HT-29 (cell line): ENCODE measurements at places on chromosomes 6 and 20. TPM values are rescaled to one million over a fixed set of nuclear protein-coding genes. Genes with fewer than 3 reads are reported as not detected.

GRCh38 chr6:144331491-144331969, 46.4 kb downstream of the UTRN start:
- no peak for DNase-seq

- DNase-seq = no peak
These were observed 30.8 kb downstream of the BPIFB1 start for GRCh38 chr20:33313686-33314314.

- DNase-seq = no peak
These were observed at the start of gene GRM1 for GRCh38 chr6:146028851-146029572. Gene GRM1, plus strand, starts transcription at chr6:146029062. Its CDS starts 456 bp downstream, at chr6:146029518.

- DNase-seq = no peak
These were observed 42.4 kb downstream of the PKHD1 start for GRCh38 chr6:52045033-52045432.

DNA sequence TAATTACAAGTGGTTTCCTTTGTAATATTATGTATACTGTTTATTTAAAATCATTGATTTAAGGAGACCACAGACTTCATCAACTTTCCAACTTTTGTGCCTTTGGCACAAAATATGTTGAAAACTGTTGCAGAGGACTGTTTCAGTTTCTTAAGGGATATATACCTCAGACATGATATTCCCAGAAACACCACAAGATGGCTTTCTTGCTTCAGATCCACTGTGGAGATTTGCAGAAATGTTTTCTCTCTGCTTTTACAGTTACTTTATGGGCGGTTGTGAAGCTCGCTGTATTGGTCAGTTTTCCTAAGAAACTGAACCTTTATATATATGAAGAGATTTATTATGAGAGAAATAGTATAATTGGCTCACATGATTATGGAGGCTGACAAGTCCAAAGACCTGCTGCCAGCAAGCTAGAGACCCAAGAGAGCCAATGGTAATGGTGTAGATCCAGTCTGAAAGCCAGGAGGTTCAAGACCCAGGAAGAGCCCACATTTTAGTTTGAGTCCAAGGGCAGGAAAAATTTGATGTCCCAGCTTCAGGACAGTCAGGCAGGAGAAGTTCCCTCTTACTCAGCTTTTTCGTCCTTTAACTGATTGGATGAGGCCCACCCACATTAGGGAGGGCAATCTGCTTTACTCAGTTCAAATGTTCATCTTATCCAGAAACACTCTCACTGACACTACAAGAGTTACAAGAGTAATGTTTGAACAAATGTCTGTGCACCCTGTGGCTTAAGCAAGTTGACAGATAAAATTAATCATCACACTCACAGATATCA, 12.8 kb downstream of the ME1 start:
- DNase-seq = peak; percentile 66

DNA sequence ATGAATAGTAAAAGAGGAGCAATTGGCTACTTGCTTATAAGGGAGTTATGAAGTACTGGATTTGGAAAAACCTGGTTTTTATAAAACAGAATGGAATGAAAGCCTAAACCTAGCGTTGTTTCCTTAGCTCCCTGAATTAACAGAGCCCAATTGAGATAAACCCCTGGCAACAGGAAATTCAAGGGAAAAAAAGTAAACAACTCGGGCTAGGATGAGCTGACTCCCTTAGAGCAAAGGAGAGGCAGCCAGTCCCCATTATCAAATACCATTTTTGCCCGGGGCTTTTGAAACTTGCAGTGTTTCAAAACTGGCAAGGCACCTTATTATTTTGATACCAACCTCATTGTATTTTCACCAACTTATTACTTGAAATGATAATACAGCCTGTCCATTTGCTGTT, 587.5 kb downstream of the CD109 start:
- DNase-seq = no peak

DNA sequence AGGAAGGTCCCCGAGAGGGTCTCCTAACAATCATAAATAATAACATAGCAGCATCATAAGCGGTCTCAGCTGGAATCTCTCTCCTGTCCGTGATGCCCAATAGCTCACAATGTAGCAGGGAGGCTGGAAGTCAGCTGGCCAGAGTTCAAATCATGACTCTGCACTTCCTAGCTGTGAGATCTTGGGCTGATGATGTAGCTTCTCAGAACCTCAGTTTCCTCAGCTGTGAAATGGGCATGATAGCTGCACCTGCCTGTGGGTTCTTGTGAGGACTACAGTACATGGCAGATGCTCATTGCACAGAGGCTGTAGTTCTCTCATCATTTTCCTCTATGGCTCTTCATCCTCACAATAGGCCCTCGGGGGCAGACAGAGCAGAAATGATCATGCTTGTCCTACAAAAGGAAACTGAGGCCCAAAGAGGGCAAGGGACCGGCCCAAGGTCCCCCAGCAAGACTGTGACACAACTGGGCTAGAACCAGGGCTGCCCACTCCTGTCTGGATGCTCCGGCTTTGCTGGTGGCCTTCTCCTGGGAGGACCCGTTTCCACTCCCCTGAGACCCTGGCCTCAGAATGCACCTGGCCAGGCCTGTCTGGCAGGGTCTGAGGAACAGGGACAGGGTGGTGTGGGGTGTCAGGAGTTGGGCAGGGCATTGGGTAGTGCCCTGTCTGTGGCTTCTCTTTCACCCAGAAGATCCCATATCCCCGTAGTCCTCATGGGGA, 17.7 kb downstream of the SLC12A5 start:
- DNase-seq = no peak

DNA sequence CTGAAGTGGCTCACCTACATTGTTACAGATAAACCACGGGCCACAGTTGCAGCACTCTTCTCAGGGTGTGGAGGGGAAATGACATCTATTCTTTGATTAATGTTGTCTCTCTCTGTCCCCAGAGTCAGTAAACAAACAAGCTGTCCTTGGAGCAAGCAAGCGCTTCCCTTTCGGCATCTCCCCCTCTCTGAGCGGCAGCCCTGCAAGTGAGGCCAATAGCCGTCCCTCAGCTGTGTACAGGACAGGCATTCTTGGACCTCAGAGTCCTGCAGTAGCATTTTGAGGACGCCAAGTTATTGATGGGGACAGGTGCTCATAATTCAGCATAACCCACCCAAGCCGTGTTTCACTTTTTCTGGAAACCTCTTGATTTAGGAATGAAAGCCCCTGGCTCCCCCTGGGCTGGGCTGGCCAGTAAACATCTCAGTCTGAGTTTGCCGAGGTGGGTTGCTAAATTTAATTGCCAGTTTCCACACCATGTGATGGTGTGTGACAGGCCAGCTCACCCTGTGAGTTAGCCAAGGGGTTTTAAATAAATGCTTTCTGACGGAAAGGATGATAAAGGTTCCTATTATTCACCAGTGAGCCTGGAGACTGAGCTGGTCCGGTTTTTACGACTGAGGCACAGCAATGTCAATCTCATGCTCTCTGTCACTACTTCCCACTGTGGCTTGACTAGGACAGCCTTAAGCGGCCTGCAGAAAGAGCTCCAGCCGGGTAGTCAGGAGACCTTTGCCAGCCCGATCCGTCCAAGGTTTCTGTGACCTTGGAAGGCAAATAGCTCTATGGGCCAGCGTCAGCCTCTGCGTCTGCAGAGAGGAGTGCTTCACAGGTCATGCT, 214.8 kb upstream of the RREB1 start:
- DNase-seq = no peak

- DNase-seq = no peak
These were observed 68.0 kb upstream of the MBOAT1 start for GRCh38 chr6:20280288-20280621.

GRCh38 chr6:119109654-119110325, 31.3 kb upstream of the FAM184A start:
- DNase-seq = no peak

DNA sequence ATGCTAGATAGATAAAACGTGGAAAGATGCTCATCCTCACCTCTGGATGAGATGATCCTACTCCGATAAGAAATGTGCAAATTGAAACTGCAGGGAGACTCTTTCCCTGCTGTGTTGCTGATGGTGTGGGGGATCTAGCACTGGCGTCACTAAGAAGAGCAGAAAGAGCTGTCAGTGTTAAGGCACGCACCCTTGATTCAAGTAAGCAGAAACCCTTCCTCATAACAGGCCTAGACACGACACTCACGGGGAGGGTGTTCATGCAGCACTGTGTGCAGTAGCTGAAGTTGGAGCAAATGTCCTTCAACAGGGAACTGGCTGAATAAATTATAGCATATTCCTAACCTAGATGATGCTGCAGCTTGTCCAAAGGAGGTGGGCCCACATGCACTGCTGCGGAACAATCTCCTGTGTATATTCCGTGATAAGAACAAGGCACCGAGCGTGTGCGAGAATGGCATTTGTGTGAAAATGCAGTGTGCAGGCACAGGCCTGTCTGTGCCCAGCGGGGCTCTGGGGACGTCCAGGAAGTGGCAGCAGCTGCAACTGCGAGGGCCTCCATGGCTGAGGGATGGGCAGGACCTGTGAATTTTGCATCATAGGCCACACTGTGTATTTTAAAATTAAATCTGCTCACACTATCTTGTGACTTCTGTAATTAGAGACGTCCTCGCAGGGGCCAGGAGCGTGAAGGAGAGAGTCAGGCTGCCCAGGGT, 64.0 kb downstream of the TCP11 start:
- no peak for DNase-seq

GRCh38 chr6:30836431-30836866, 47.9 kb upstream of the DDR1 start:
- DNase-seq = no peak

GRCh38 chr6:25167961-25168360, 111.2 kb upstream of the CARMIL1 start:
- no peak for DNase-seq

- DNase-seq = no peak
These were observed 30.7 kb upstream of the NANP start for GRCh38 chr20:25654487-25654886.

- no peak for DNase-seq
These were observed 164.8 kb downstream of the LY86 start for GRCh38 chr6:6753301-6753700.

DNA sequence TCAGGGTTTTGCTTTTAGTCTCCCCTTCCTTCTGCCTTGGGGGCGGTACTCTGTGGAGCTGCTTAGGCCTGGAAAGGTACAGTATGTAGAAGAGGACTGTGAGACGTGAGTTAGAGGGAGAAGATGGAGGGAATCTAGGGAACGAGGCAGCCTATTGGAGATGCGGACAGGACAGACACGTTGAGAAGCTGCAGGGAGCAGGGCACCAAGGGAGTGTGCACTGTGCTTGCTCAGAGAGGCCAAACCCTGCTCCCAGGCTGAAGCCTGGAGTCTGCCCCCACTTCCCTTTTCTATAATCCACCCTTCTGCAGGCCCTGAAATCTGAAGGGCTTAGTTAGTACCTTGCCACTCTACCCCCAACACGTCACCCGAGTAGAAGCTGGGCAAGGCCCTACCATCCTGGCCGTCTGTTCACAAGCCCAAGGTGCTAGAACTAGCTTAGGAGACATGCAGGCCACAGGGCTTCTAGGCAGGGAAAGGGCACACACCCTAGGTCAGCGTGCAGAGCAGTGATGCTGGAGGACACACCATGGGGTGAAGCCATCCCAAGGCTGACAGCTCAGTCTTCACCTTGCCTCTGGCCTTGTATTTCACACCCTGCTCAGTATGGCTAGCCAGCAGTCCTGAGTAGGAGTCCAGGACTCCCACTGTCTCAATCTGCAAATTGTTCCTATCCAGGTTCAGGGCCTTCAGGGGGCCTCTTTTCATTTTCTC, 6.9 kb downstream of the TP53INP2 start:
- DNase-seq = no peak

DNA sequence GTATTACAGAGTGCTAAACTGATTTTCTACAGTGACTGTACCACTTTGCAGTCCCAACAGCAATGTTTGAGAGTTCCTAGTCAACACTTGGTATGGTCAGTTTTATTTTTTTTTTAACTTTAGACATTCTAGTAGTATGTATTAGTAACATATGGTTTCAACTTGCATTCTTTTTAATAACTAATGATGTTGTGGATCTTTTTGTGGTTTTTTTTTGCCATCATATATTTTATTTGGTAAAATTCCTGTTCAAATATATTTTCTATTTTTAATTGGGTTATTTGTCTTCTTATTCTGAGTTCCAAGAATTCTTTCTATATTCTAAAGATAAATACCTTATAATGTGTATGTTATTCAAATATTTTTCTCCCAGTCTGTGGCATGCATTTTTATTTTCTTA, 189.4 kb upstream of the ECI2 start:
- DNase-seq = no peak

GRCh38 chr20:36418711-36419110, 112.6 kb downstream of the DLGAP4 start:
- DNase-seq = no peak

GRCh38 chr6:145070791-145071190, 664.5 kb downstream of the EPM2A start:
- no peak for DNase-seq

DNA sequence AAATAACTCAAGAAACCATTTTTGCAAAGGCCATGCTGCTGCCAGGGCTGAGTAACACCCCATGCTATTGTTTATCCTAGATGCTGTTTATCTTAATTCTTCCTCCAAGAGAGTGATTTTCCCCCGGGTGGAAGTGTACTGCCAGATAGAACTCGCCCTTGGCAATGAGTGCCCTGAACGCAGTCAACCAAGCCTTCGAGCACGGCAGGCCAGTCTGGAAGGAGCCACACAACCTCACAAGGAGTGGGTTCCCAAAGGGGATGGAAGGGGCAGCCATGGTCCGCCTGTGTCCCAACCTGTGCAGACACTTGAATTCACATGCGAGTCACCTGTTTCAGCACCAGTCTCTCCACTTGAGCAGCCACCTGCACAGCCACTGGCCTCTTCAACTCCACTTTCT, 31.9 kb downstream of the PNPLA1 start:
- DNase-seq = no peak

DNA sequence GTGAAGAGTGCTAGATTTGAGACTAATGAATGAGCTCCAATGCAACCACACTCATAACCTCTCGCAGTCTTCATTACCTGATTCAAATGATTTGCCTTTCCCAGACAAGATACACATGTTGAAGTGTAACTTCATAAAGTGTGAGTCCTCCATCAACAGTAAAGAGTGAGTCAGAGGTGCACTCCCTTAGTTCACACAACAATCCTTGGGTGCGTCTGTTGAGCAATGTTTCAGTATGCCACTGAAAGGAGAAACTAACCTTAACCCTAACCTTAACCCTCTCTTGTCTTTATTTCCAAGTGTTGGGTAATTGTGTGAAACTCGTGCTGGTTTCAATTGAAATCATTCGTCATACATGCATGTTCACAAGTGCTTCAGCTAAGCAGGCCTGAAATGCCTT, 21.0 kb upstream of the RIN2 start:
- peak; percentile 58 for DNase-seq

The KCNG1 gene
- total RNA-seq = not detected in 2 replicates

The CCM2L gene
- 0.13 TPM in 1 of 2 replicates, not detected in the other for total RNA-seq

The SOX18 gene
- not detected in 2 replicates for total RNA-seq

The LY86 gene
- total RNA-seq = not detected in 2 replicates

The HAO1 gene
- not detected in 2 replicates for total RNA-seq

The SYTL3 gene
- total RNA-seq = 0.41 and 0.94 TPM in 2 replicates

The LAMA4 gene
- not detected in 2 replicates for total RNA-seq

The CTAGE9 gene
- not detected in 2 replicates for total RNA-seq
